ENCODE measurements at places on chromosomes 3 and 15.

DNA sequence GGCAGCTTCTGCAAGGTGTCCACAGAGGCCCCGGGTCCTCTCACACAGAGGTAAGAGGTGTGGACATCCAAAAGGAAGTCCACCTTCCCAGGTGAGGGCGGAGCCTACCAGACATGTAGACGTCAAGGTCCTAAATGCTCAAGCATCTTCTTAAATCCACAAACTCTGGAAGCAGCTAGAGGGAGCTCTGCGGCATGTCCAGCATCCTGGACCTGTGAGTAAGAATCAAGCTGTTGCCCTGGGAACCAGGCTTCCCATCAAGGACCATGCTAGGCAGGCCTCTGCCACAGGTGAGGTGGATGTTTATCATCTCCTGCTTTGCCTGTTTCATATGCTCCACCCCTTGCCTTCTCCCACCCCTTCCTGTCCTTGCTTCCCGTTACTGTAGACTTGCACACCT is 368.2 kb downstream of the GABRG3 start:
- DNase-seq = no peak

- peak; percentile 60 for DNase-seq
Measured at GRCh38 chr15:74489518-74490338, 28.8 kb upstream of the UBL7 start.

GRCh38 chr3:106529738-106530137 is 660.9 kb upstream of the CBLB start:
- no peak for DNase-seq

- DNase-seq = no peak
Measured at GRCh38 chr15:45274636-45275380, 22.8 kb downstream of the SLC28A2 start.

GRCh38 chr3:8474991-8475390 is 26.6 kb upstream of the LMCD1 start:
- no peak for DNase-seq

DNA sequence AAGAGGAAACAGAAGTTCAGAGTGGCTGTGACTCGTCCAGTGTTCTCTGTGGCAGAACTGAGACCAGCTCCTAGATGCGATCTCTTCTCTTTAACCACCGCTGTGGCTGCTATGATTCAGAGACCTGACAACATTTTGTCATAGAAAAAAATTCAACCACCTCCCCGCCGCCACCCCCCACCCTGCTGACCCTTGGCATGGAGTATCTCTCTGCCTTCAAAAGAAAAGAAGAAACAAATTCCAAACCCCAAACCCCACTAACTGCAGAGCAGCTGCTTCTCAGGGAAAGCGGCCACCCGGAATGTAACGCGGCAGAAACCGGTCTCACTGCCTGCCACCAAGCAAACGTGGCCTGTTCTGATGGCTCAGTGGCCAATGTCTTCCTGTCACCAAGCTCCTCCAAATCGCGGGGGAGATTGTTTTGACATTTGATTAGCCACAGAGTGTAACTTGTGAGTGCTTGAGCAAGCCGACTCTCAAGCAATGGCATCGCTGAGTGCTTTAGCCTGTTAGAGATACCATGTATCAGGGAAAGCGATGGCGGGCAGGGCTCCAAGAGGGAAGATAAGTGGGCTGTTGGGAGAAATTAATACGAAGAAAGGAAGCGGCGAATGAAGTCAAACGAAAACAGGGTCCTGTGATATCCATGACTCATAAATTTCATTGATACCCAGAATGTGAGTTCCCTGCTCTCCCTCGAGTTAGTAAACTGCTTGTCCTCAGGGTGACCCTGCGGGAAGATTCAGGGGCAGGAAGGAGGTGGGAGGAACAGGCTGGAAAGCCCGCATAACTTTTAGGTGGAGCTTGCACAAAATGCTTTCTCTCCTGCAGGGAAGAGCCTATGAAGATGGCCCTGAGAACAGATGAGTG is 44.8 kb upstream of the TLE3 start:
- DNase-seq = no peak

GRCh38 chr15:67024314-67024997 is 40.9 kb upstream of the SMAD3 start:
- DNase-seq = no peak

- no peak for DNase-seq
Measured at GRCh38 chr15:45499426-45499825, 23.1 kb downstream of the SLC30A4 start.

DNA sequence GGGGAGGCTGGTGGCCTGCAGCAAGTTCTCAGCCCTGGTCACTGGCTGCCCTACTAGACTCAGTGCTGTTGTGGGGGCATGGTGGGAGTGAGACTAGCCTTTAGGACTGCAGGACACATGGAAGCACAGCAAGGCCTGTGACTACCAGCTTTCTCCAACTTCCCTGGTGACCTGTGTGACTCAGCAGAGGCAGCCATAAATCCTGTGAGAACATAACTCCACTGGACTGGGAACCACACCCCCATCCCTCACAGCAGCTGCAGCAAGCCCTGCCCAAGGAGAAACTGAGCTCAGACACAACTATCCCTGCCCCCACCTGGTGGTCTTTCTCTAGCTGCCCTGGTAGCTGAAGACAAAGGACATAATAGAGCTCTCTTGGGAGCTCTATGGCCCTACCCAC is 111.3 kb downstream of the DCLK3 start:
- DNase-seq = no peak

DNA sequence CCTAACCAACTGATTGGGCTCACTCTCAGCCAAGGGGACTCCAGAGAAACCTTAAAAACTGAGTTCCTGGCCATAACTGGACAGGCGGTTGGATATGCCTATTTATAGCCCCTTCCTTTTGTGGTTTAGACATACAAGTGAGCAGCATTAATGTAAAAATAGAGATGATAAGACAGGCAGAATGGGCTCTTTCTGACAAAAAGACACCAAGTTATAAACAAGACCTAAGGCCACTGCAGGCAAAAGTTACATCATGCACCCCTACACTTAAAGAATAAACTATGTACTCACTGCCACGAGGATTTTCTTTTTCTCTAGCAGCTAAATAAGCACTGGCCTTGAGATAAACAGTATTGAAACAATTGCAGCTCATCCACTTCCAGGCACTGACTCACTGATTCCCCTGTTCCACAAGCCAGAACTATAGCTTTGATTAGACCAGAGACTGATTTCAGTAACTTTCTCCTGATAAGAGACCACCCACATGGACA is 30.1 kb downstream of the SUCNR1 start:
- DNase-seq = no peak

DNA sequence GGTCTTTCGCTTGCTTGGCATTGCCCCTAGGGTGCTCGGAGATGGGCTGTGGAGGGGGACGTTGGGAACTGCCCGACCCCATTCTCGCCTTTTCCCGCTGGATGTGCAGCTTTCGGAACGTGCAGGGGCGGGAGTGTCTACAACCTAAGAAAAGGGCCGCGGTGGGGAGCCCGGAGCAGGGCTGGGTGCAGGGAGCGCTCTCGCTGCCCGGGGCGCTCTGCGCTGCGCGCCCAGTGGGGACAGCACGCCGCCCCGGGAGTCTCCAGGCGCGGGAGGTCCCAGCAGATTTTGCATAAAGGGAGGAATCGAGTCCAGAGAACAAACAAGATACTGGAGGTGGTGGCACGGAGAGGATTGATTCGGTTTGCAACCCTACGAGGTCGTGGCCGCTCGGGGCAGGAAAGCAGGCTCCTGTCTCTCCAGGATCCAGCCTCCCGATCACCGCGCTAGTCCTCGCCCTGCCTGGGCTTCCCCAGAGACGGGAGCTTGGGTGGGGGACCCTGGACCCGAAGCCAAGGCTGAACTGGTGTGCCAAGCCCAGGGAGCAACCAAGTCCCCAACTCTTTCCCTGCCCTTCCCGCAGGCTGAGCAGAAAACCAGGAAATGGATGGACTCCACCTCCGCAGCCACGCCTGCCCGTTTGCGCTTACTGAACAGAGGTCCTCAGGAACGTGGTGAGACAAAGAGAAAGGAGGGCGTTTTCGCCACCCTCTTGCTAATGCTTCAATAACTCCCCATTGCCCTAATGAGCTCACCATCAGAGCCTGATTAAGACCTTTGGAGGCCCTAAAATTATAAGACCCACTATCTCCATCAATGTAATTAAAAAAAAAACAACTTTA is 59.7 kb downstream of the NOX5 start:
- DNase-seq = no peak

GRCh38 chr3:65539616-65540015 is 499.1 kb downstream of the MAGI1 start:
- DNase-seq = no peak

DNA sequence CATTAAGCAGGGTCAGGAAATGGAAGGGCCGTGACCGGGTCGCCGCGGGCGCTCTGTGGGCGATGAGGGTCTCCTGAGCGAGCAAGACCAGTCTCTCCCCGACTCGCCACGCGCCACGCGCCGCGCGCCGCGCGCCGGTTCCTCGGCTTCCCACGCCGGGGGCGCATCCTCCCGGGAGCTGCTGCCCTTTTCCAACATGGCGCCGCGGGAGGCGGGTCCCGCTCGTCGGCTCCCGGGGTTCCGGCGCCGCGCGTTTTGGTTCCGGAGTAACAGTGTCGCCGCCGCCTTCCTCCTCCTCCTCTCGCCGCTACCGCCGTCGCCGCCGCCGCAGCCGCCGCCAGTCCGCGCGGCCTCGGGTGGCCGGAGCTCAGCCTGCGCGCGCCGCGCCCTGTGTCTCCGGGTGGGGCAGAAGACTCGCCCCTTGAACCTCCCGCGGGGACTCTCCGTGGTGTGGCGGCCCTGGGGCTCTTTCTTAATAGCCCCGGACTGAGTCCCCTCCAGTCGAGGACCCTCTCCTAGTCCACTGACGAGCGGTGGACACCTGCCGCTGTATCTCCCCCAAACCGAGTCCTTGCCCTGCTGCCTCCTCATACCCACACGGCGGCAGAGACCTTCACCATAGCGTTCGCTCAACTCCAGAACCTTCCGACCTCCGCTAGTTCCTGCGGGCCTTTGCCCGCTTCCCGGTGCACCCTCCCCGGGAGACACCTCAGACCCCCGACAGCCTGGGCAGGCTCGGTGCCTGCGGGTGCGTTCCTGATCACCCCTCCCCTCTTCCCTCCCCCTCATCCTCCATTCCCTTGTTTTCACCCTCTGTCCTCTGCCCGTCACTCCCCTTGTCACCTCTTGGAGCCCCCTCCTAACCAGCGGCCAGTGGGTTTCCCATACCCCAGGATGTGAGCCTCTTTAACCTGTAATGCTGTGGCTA is at the start of gene MAP2K5:
TSS of gene MAP2K5 (plus strand) at position 284 of the 928 bp plus-strand sequence. CDS start at position 917, 633 bp downstream.
- peak; percentile 72 for DNase-seq

GRCh38 chr3:37862219-37862902 is 681 bp downstream of the CTDSPL start:
- peak; percentile 30 for DNase-seq

- no peak for DNase-seq
Measured at GRCh38 chr3:150357140-150357539, 51.0 kb upstream of the TSC22D2 start.

DNA sequence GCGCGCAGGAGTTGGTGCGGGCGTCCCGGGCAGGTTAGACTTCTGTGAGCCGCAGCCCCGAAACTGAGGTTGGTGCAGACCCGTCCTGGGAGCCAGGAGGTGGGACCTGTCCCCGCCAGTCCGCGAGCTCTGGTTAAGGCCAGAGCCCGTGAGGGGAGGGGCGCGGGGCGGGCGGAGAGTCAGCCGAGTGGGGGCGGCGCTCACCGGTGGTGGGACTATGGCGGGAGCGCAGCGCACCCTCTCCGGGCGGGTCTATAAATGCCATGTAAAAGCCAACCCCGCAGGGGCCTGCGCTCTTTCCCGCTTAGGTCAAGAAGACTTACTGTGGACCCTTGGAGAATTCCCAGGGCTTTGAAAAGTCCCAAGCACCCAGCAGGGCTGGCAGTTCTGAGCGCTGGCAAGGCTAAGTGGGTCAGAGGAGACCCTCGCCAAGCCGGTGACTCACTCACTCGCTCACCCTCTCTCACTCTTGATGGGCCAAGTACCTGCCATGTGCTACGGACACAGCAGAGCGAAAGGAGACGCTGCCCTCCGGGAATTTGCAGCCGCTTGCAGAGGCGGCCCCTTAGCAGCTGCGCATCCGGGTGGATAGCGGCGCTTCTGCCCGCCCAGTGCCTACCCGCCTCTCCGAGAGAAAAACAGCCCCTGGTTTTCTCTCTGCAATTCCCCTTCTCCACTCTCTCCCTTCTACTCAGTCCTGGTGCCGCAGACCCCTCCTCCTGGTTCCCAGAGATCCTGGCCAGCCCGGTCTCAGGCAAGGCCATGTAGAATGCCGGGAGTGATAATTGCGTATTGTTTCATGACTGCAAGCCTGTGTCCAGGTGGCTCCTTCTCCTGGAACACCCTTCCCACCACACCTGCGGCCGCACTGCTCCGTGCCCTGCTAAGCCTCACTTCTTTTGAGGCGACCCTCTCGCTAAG is at the start of gene ALDH1L1:
TSS of gene ALDH1L1 (minus strand) at position 110 of the 921 bp plus-strand sequence. CDS start 19,607 bp downstream, outside the sequence.
- no peak for DNase-seq

GRCh38 chr3:23667536-23668429 is 138.0 kb upstream of the UBE2E1 start:
- DNase-seq = no peak

DNA sequence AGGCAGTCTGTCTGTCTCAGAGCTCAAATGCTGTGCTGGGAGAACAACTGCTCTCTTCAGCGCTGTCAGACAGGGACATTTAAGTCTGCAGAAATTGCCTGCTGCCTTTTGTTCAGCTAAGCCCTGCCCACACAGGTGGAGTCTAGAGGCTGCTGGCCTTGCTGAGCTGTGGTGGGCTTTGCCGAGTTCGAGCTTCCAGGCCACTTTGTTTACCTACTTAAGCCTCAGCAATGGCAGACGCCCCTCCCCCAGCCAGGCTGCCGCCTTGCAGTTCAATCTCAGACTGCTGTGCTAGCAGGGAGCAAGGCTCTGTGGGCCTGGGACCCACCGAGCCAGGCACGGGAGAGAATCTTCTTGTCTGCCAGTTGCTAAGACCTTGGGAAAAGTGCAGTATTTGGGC is 25.0 kb upstream of the RPP14 start:
- no peak for DNase-seq

DNA sequence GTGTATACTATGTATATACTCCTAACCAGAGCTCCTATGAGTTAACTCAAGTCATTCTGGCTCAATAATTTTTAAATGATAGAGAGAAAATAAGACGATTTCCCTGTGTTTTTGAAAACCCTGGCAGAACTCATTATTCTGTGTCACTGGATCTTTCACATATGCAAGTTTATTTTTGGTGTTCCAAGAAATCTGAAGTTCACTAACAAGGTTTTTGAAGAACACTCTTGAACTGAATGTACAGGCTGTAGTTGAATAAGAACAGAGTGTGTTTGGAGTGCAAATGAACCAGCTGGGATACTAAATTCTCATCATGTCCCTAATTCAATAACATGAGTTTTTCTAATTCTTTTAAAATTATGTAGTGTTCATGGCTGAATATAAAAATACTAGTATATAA is 466.9 kb upstream of the SUCLG2 start:
- DNase-seq = no peak

- no peak for DNase-seq
Measured at GRCh38 chr15:58929891-58930416, 3.5 kb downstream of the SLTM start.

GRCh38 chr15:95995375-95996168 is 334.9 kb upstream of the NR2F2 start:
- no peak for DNase-seq

- no peak for DNase-seq
Measured at GRCh38 chr3:151283907-151284461, 5.6 kb upstream of the P2RY14 start.

- no peak for DNase-seq
Measured at GRCh38 chr3:12345141-12345561, 56.3 kb downstream of the PPARG start.

- DNase-seq = no peak
Measured at GRCh38 chr3:143084856-143085731, 34.5 kb upstream of the CHST2 start.

GRCh38 chr15:66472176-66472999 is 25.2 kb downstream of the SNAPC5 start:
- peak; percentile 6 for DNase-seq
